ENCODE measurements at places on chromosomes 16 and 17.

DNA sequence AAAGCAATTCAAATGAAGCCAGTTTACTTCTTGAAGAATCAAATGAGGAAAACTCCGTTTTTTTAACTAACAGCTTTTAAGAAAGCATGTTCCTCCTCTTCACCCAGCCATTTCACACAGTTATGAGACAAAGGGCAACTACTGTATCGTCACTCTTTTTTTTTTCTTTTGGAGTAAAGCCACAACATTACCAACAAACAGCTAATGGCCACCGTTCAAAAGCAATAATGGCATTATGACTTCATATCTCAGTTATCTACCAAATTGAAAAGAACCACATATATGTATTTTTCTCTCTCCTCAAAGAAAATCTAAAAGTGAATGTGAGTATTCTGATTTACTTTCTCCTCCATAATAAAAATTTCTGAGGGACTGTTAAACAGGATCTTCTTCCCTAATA, 14.5 kb downstream of the GRB2 start:
- no peak for DNase-seq

DNA sequence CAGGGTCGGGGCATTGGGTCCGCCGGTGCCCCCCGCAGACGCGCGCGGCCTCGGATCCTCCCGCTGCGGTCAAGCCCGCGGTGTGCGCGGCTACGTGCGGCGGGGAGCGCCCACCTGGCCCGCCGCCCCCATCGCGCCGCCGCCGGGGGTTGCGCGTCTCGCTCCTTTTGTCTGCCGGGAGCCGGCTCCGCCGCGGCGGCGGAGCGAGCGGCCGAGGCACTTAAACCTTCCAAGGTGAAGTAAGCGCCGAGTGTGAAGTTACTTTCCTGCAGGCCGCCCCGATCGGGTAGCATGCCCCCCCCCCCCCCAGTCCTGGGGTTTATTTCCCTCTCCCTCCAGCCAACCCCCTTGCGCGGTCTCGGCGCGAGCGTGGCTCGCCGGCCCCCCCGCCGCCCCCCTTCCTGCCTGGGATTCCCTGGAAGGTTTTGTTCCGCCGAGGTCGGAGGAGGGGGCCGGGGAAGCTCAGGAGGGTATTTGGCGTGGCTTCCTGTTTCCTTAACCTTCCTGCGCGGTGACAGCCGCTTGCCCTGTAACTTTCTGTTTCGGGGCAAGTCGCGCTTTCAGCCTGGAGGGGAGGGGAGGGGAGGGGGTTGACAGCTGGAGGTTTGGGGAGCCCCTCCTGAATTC, 56.6 kb upstream of the GSE1 start:
- peak; percentile 69 for DNase-seq

DNA sequence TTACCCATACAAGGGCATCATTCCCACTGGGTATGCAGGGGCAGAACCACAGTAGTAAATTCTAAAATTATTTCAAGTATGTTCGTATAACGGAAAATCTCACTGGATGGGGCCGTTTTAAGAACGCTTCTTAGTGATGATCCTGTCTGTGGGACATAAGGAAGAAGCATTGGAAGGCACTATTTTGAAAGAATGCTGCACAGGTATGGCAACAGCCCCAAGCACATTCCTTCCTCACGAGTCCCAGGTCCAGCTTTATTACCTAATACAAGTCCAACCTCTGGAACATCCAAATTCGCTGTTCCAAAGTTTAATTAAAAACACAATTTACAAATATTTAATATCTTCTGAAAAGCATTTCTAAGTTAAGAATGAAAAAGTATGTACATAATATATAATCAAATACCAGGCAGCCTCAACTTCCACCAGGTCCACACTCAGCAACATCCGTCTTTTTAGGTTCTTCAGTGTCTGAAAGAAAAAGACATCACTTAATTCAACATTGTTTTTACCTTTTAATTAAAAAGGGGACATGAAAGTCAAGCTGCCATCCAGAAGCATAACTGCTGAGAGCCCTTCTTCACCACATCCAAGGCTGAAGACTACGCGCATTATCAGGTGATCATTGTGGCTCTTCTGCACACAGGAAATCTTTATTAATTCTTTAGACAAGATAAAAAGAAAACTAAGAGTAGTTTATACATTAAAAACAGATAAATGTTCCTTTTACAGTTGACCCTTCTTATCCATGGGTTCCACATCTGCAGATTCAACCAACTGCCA, 49.8 kb downstream of the BRD7 start:
- DNase-seq, result no peak

- DNase-seq, result no peak
These were observed 117.9 kb upstream of the MPHOSPH6 start for GRCh38 chr16:82287937-82288336.

GRCh38 chr17:15926039-15926740, 18.7 kb upstream of the ADORA2B start:
- no peak for DNase-seq

DNA sequence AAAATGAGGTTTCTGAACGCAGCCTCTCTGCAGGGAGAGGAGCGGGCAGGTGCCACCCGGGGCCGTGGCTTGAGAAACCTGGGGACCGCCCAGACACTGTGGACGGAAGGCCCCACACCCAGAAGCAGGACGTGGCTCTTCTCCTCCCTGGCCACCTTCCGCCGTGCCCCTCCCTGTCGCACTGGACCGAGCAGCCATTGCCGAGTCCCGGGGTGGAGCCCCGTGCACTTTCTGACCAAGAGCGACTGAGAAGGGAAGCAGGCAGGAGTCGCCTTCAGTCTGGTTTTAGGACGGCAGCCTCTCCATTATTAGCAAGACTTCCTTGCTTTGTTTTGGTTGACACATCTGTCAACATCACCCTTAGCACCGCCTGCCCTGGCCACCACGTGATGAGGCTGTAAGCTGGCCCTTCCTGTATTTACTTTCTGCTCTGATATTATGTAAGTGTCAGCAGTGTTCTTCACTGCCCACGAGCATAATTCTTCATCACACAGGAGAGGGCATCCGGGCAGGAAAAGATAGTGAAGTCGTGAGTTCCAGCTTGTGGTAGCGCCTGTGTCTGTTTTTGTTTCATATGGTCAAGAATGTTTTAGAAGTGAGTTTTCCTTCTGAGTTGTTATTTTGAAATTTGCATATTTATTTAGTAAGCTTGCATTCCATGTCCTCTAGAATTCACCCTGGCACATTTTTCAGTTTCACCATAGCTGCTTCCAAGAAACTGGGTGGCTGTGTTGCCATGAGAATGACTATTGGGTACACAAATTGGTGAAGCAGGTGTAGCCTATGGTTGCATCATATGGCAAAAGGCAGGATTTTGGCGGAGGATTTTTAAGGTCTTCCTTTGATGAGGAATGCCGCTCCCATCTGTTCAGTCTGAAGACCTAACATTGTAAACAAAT, 1.0 kb downstream of the HERPUD1 start:
- peak; percentile 66 for DNase-seq

DNA sequence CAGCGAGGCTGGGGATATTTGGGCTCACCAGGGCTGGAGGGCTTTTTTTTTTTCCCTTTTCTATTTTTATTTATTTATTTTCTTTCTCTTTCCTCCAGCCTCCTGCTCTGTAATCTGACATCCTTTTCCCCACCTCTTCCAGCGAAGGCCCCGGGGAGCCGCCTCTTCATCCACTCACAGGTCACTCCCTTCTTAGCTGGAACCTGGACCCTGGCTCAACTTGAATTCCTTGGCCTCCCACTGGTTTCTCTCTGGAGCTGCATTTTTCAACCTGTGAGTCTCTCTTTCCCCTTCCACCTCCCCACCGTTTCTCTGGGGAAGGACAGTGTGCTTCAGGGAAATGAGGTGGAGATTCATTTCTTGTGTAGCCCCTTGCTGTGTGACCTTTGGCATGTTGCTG, 82.0 kb downstream of the MRM1 start:
- DNase-seq, result no peak

DNA sequence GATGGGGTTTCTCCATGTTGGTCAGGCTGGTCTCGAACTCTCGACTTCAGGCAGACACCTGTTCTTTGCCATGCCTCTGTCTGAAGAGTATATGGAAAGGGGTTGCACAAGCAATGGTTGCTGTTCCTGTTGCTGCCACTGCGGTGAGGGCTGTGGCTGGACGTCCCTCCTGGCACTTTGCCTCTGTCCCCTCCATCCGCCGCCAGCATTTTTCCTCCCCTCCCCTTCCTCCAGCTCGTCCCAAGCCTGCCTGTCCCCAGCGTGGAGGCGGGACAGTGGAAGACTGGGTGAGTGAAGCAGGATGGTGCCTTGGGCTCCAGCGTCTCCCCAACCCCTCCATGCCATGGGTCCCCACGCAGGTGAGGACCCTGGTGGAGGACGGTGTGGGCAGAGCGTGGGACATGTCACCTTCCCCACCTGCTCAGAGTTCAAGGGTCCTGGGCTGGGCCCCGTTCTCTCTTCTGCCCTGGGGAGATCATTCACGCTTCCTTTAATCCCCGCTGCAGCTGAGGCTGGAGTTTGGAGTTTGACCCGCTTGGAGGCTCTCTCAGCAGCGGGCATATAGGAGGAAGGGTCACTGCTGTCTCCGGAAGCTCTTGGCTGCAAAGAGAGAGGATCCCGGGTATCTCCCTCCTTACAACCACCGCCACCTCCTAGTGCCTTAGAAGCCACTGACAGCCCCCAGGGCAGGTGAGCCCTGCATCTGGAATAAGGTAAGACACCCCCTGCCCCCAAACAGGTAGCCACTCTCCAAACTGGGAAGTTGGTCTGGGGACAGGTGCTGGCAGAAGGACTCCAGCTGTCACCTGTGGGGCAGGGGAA, at the start of gene SLC5A11:
Gene SLC5A11 (plus strand): TSS at position 238 of the 822 bp plus-strand sequence. CDS start 12,681 bp downstream, outside the sequence.
- no peak for DNase-seq

- DNase-seq, result peak; percentile 35
These were observed 544 bp upstream of the EVI2A start for GRCh38 chr17:31321966-31322365.

DNA sequence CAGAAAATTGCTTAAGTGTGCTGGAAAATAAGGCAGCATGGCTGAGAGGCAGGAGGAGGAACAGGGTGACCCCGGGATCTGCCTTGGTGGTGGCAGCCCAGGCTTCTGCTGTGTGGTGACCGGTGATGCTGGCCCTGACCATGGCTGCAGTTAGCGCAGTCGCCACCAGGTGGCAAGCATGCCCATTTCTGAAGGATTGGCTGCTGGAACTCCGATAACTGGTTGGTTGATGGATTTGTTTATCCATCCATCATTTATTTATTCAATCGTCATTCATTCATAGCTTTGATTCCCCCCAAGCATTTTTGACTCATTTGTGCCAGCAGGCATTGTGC, 29.1 kb upstream of the ITGA3 start:
- DNase-seq, result peak; percentile 64

- no peak for DNase-seq
These were observed 6.9 kb downstream of the METRNL start for GRCh38 chr17:83086199-83086880.

GRCh38 chr17:74742978-74743545, 5.4 kb upstream of the NHERF1 start:
- no peak for DNase-seq

GRCh38 chr16:78795433-78795832, 696.0 kb downstream of the WWOX start:
- DNase-seq, result no peak

- peak; percentile 54 for DNase-seq
These were observed 170.1 kb upstream of the CDH13 start for GRCh38 chr16:82456683-82457082.

DNA sequence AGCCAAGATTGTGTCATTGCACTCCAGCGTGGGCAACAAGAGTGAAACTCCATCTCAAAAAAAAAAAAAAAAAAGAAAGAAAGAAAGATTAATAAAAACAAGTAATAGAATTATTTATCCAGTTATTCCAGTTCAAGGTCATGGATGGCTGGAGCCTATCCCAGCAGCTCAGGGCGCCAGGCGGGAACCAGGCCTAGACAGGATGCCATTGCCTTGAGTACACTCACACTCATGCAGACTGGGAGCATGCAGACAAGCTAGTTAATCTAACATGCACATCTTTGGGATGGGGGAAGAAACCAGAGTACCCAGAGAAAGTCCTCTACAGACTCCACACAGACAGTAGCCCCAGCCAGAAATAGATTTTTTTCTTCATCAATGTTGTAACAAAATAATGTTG, 17.9 kb downstream of the PDP2 start:
- DNase-seq, result no peak

GRCh38 chr16:24778671-24779070, 49.2 kb downstream of the TNRC6A start:
- DNase-seq, result no peak

DNA sequence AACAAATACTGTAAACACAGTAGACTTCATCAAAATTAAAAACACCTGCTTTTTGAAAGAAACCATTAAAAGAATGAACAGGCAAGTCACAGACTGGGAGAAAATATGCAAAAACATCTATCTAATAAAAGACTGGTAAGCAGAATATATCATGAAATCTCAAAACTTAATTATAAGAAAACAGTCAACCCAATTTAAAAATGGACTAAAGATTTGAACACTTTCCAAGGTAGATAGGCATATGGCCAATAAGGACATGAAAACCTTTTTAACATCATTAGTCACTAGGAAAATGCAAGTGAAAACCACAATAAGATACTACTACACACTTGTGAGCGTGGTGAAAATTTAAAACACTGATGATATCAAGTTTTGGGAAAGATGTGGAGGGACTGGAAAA, 218.7 kb downstream of the CEP112 start:
- DNase-seq, result no peak

- DNase-seq, result no peak
These were observed 14.3 kb downstream of the CNOT1 start for GRCh38 chr16:58615280-58615679.

GRCh38 chr17:74579900-74580299, 12.2 kb downstream of the CD300LD start:
- DNase-seq, result no peak

GRCh38 chr17:82338858-82339633, 5.5 kb upstream of the SECTM1 start:
- no peak for DNase-seq

DNA sequence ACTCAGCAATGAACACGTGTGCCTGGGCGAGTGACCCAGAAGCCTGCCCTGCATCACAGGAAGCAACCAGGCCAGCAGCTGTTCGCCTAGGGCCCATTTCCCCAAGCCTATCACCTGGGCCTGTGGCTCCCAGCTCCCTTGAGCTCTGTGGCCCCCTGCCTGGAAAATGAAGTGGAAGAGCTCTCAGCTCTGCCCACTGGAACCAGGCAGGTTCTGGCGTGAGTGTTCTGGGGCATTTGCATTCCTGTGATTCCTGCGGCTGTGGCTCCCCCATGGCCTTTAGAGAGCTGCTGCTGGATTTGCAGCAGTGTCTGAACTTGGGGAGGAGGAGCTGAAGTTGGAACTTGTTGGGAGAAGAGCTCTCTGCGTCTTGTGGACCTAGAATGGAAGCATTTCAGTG, 22.8 kb downstream of the PGS1 start:
- DNase-seq, result no peak

DNA sequence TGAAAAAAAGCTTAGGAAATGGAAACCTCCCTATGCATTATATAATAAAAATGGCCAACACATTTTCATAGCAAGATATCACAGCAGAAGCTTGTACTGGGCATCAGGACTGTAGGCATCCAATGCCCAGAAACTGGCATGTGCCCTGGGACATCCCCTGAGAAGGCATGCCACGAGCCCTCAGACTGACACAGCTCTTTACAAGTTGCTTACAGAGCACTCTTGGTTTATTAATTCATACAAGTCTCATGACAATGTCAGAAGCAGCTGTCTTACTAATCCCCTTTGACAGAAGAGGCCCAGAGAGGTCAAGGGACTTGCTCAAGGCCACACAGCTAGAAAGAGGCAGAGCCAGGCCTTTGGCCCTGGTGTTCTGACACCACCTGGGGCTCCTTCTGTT, 5.6 kb upstream of the CCL2 start:
- DNase-seq, result no peak

GRCh38 chr17:55624772-55625433, 97.8 kb downstream of the TMEM100 start:
- DNase-seq, result no peak
